ENCODE measurements at places on chromosomes 1 and 21.

GRCh38 chr1:10155087-10155712, 55.2 kb upstream of the KIF1B start:
- no peak for DNase-seq

DNA sequence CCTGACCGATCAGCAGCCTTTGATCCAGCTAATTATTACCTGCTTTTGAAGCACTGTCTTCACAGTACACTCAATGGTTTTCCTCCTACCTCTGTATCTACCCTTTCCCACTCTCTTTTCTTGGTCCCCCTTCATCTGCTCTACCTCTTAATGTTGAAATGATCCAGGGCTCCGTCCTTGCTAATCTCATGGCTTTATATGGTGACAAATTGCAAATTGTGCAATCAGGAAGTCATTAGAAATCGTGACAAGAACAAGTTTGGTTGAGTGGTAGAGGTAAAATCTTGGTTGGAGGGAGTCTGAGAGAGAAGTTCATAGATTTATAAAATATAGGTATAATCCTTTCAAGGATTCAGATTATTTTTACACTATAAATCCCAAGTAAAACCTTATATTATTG, 9.6 kb upstream of the CYB5R1 start:
- DNase-seq = no peak

DNA sequence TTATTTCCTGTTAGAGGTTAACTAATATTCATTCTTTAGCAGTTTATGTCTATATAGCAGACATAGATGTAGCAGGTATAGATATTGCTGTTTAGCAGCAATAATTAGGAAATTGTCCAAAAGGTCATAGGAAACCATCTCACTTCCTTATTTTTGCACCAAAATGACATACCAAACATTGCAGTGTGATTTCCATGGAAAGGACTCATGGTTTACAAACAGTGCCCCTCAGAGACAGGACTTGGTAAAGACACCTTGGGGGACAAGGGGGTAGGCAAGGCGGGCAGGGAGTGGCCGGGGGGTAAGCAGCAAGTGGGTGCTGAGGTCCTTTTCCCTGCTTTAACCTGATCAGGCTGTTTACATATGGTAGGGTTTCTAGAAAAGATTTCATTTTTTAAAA, 30.5 kb downstream of the BATF3 start:
- DNase-seq = peak; percentile 21

- no peak for DNase-seq
Measured at GRCh38 chr1:90435351-90435750, 281.8 kb downstream of the BARHL2 start.

GRCh38 chr21:35905096-35905962, 155.0 kb downstream of the SETD4 start:
- DNase-seq = no peak

GRCh38 chr1:59020151-59020997, 236.5 kb upstream of the JUN start:
- no peak for DNase-seq

DNA sequence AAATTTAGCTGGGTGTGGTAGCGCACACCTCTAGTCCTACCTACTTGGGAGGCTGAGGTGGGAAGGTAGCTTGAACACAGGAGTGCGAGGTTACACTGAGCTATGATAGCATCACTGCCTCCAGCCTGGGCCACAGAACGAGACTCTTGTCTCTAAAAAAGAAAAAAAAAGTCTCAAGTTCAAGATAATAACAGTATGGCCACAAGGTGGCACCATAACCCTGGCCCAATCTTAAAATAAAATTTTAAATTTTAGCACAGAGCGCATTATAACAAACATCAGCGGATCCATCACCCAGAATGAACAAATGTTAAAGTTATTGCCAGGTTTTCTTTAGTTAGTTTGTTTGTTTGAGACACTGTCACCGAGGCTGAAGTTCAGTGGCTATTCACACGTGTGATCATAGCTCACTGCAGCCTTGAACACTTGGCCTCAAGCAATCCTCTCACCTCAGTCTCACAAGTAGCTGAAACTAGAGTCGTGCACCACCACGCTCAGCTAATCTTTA, 2.9 kb upstream of the HTR6 start:
- DNase-seq = no peak

GRCh38 chr1:157596384-157596783, 1.5 kb downstream of the FCRL4 start:
- no peak for DNase-seq

DNA sequence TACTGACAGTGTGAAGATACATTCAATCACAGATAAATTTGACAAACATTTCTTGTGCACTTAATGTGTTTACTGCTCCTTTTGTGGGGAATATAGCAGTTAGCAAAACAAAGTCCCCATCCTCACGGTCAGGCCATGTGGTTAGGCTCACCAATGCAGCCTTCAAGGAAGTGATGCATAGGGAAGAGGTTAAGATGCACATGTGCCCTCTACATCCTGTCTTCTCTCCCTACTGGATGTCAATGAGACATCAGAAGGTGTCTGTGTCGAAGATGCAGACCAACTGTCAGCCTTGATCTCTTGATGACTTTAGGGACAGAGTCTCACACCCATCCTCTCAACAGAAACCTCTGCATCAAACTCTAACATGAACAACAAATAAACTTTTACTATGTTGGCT, 78.7 kb downstream of the FH start:
- no peak for DNase-seq

GRCh38 chr1:39672551-39672947, 642 bp upstream of the NT5C1A start:
- DNase-seq = no peak

DNA sequence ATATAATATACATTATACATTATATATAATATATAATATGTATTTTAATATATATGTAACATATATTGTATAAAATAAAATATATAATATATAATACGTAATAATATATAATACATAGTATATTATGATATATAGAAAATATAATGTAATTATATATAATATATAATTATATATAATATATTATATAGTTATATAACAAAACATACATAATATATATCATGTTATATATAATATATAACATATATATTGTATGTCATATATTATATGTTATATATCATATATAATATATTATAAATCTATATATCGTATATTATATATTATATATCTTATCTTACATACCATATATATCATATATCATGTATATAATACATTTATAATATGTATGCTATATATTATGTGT, 248.2 kb upstream of the TPTE start:
- no peak for DNase-seq

- no peak for DNase-seq
Measured at GRCh38 chr1:10495952-10496351, 21.2 kb downstream of the PEX14 start.

DNA sequence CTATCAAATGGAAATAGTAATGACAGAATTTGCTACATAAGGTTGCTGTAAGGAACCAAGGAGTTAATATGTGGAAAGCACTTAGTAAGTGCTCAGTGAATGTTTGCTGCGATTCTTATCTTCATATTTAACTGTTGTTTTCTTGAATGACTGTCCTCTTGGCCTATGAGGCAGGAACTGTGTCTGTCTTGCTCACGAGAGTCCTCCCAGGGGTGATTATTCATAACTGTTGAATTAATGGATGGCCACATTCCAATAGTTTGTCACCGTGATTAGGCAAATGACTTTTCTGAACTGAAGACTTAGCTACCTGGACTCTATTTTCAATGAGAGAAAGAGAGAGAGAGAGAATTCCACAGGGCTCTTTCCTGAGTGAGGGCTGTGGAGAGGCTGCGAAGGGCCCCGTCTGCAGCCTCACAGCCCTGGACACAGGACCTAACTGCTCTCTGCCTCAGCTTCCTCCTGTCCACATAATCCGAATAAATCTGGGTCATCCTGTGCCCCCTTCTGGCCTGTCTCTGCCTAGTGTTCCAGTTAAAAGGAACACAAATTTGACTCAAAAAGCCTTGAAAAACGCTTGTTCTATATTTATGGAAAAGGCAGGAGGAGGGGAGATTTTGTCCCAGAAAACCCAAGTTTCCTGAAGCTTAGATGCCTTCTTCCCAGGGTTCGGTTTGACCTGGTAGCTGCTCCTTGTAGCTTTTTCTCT, 8.5 kb downstream of the EDN2 start:
- no peak for DNase-seq

- DNase-seq = no peak
Measured at GRCh38 chr1:203645996-203646395, 19.4 kb downstream of the ATP2B4 start.

DNA sequence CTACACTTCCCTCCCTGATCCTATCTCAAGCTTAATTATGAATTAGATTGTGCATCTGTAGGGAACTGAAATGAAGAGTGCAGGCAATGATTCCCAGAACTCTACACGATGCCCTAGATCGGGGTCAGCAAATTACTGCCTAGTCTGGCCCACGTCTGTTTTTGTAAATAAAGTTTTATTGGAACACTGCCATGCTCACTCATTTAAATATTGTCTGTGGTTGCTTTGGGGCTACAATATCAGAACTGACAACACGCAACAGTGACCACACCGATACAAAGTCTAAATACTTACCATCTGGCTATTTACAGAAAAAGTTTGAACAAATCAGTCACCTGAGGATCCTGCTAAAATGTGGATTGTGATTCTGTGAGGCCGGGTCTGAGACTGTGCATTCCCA, 74.1 kb downstream of the PGBD5 start:
- DNase-seq = no peak

DNA sequence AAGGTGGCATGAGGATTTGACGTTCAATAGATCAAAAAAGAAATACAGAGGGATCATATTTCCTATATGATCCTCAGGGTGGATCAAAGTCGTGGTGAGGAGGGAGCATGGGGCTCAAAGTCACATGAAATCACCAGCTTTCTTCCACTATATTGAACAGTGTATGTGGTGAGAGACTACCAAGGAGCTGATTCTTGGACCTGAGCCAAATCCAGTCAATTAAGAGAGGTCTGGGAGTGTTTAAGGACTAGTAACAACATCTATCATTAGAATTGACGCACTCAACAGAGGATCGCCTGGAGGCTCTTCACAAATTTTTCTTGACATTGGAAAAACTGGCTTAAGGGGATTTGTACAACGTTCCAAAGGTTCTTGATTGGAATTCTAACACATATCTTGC, 267.7 kb upstream of the PROX1 start:
- no peak for DNase-seq

DNA sequence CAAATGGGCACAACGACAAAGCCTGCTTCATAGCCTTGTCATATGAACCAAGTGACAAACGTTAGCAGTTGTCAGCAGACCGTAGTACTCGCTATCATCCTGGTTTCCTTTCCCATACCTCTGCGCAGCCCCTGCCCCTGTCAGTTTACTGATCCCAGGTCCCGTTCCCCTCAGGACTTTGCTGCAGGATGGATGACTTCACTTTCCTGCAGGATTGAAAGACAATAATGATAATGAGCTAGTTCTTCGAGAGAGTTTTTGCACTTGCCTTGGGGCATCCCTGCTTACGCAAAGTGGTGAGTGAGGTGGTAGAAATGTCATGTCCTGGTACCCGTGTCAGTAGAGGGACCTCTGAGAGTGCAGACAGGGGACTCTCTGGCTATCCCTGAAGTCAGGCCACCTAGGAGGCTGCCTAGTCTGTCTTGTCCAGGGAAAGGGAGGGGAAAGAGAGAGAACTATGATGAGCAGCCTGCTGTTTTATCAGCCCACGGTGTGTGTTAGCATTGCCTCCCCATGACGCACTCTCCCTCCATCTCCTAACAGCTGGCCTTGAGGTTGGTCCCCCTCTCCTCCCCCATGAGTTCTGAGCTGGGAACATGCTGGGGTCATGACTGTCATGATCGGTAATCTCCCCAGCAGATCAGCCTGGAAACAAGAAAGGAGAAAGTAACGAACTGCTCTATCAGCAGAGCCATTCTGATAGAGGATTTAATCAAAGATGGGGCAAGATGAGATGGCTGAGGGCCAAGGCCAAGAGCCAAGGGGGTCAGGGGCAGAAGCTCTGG, 53.7 kb downstream of the ELK4 start:
- DNase-seq = peak; percentile 9

GRCh38 chr1:58143972-58144697, 402.4 kb downstream of the OMA1 start:
- no peak for DNase-seq

- DNase-seq = no peak
Measured at GRCh38 chr21:15671188-15671587, 58.6 kb upstream of the USP25 start.

DNA sequence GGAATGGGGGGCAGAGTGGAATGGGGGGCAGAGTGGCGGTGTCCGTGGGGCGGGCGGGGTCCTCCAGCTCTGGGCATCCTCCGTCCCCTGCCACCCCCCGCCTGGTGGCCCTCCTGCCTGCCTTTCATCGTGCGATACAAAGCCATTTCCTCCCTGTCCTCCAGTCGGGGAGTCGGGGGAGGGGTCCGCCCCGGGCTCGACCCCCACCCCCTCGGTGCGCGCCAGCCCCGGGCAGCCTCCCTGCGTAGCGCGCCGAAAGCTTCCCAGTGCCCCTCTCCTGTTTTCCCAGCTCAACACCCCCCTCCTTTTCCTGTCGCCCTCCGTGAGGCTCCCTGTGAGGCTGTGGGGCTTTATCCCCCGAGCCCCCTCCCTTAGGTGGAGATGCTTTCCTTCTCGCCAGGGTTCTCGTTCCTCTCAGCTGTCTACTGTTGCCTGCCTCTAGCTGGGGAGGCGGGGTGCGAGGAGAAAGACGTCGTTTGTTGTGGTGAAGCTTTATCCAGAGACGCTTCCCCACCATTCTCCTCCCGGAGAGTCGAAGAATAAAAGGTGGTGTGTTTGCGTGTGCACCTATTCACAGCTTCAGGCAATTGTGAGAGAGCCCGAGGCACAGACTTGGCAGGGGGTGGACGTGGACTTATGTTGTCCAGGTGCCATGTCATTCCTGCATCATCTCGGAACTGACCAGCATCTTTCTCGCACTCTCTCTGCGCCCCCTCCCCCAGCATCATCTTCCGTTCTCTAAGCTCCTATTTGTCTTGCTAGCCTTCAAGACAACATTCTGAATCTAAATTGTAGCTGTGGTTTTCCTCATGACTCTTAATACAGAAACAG, 848 bp downstream of the DNM3 start:
- no peak for DNase-seq

DNA sequence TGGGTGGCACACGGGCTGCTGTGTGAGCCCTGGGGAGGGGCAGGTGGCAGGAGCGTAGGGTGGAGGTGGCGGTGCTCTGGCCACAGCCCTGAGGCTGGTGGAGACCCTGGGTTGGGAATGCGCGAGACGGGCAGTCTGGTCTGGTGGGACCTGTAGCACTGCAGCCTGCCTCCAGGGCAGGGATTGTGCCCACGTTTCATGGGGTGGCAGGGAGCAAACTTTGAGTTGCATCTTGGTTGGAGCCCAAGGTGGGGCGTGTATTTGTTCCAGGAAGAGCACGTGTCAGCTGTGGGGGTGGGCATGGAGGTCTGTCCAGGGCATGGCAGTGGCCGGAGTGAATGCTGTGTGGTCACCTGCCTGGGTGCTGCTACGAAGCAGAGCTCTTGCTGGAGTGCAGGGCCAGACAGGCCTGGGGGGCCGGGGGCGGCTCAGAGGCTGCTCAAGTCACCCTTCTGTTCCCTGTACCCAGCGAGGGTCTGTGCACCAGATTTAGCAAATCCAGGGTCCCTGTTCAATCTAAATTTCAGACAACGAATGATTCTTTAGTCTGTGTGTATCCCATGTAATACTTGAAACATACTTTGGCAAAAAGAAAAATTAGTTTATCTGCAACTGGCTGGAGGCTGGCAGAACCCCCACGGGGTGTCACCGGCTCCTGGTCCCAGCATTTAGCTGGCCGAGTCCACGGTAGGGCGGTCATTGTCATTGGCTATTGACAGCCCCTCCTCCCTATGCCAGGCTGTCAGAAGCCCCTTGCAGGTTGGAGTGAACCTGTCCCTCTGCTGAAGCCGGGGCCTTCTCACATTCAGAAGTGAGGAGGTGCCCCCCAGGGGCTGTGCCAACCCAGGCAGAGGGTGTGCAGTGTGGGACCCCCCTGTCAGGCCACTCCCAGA, 27.3 kb downstream of the KRTAP10-1 start:
- DNase-seq = no peak

All from Caco-2 (cell line).